ENCODE measurements at places on chromosomes 1 and 21.
A peak's percentile ranks its signal among the peaks of the same experiment; 100 is the strongest.

DNA sequence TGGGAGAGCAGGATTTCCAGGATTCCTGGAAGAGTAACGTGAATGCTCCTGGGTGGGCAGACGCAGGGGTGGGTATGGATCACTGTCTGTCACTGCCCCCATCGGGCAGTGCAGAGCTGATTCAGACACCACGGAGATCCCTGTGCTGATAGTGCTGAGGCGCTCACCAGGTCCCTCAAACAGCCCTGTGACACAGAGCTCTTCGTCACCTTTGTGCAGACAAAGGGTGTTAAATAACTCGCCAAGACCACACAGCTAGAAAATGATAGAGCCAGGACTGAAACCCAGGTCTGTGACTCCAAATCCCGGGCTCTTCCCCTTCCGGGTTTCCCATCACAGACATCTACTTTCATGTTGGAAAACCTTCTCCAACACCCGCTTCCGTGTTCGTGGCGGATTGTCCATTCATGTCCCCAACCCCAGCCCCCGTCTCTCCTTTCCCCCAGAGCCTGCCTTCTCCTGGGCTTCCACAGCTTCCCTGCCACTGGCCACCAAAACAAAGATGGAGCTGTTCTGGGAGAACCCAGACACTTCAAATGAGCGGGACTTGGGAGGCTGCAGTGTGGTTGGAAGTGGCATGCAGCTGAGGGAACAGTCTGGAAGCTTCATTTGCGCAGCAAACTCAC is 2.6 kb downstream of the EFHD2 start:
- DNase-seq, result no peak

GRCh38 chr1:248837781-248838356 is at the start of gene ZNF672:
Gene ZNF672, plus strand, starts transcription at chr1:248838224. Its CDS starts 9,051 bp downstream, at chr1:248847275.
- DNase-seq, result peak; percentile 97

DNA sequence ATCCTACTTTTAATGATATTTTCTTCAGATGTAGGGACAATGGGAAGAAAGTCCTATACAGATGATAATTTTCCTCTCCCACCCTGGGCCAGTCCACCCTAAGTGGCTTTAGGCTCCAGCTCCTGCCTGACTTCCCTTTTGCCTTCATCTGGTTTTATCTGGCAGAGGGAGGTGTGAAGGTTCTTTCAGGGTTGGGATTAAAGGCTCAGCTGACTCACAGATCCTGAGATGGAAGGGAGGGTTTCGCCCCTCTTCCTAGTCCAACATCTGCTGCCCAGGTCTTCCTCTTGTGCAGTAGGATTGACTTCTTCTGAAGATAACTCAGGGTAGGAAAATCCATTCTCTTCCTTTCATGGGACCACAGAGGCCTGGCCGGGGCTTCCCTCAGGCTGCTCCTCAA is 362.4 kb upstream of the KAZN start:
- no peak for DNase-seq

DNA sequence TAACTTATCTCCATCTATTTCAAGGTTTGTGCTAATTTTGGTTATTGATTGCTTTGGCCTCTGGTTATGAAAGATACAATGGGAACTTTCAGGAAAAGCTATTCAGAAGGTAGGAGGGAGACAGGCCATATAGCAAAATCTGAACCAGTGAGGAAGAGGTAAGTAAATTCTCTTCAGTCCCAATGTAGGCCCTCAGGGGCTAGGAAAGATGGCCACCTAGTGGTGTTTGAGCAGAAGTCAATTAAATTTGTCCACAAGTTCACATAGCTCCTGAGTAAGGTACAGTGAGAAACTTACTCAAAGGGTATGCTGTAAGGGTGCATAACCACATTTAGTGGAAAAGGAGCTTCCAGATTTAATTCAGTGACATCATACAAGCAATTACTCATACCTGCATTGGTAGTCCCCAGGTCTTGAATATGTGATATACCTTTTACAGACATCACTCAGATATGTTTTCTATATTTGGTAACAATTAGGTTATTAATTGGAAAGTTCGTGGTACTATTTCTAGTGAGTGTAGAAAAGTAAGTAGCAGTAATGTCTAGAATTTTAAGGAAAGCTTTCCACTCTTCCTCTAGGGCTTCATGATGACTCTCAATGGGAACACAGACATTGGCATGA is 21.4 kb upstream of the FMO1 start:
- no peak for DNase-seq

- no peak for DNase-seq
These were observed 47.1 kb upstream of the SCMH1 start for GRCh38 chr1:41289196-41289595.

GRCh38 chr1:186078245-186078644 is 296.8 kb downstream of the TPR start:
- no peak for DNase-seq

- no peak for DNase-seq
These were observed 228.3 kb downstream of the ST6GALNAC3 start for GRCh38 chr1:76302711-76303339.

DNA sequence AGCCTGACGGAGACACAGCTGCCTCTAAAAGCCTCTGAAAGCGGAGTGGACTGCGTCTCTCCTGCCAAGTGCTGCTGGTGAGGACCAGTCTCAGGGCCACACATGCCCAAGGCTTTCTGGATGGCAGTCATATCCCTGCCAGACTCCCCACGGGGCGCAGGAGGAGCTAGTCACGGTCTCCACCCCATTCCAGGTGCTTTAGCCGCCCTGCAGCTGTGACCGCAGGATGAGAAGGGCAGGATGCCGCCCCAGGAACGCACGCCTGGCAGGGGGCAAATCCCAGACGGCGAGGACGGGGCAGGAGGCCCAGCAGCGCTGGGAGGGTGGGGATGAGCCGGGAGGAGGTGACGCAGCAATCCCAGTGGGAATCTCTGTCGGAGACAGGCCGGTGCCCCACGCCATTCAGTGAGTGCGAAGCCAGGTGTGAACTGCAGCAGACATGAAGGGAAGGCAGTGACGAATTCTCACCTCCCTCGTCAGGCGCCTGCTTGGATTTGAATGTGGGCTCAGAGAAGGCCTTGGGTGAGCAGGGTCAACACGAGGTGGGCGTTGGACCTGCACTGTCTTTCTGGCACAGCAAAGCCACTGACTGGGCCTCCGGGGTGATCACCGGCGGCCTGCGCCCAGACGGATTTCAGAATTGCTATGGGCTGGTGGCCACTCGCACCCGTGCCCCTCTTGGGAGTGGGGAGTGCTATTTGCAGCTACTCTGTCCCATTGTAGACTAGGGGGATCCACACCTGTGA is 38.5 kb upstream of the SLC19A1 start:
- no peak for DNase-seq

- no peak for DNase-seq
These were observed 19.1 kb upstream of the LAMC1 start for GRCh38 chr1:183004141-183004540.

GRCh38 chr1:25140073-25140797 is 92.1 kb downstream of the SYF2 start:
- DNase-seq, result no peak

- no peak for DNase-seq
These were observed at the start of gene TRPM2 for GRCh38 chr21:44353191-44353970. Gene TRPM2, plus strand, starts transcription at chr21:44353621. Its CDS starts 80 bp downstream, at chr21:44353701.

DNA sequence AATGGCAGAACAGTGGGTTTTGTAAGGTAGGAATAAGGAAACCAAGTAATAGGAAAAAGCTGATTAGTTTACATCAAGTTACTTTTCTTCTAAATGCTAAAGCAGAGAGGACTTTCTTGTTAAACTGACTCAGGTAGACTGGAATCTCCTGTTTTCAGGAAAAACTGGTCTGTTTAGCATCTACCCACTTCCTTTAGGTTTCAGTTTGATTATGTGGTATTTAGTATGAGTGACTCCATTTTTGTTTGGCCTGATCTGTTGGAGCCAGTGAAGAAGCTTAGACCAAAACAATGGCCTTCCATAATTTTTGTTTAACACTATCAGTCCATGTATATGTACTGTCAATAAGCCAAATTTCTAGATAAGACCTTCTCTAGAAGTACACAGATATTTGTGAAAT is 88.4 kb downstream of the EPB41 start:
- DNase-seq, result no peak

DNA sequence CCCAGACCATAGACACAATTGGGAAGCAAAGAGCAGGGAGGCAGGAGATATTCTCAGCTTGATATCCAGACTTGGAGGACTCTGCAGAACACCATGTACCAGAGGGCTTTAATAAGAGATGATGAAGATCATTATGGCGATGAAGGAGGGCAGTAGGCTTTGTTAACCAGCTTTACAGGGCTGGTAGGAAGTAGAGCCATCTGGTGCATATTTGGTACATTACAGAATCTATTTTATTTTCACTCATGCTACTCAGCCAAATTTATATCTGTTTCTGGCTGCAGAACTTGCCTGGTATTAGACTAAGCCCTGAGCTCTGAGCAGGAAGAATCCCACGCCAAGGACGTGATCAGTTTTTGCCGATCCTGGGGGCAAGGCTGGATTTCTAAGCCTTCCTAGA is 61.8 kb upstream of the SYT6 start:
- DNase-seq, result no peak

- DNase-seq, result peak; percentile 35
These were observed 1.9 kb downstream of the ITPKB start for GRCh38 chr1:226736908-226737818.

GRCh38 chr1:71106658-71107322 is 26.0 kb upstream of the ZRANB2 start:
- DNase-seq, result no peak

GRCh38 chr1:214475746-214476145 is 75.7 kb downstream of the PTPN14 start:
- no peak for DNase-seq

DNA sequence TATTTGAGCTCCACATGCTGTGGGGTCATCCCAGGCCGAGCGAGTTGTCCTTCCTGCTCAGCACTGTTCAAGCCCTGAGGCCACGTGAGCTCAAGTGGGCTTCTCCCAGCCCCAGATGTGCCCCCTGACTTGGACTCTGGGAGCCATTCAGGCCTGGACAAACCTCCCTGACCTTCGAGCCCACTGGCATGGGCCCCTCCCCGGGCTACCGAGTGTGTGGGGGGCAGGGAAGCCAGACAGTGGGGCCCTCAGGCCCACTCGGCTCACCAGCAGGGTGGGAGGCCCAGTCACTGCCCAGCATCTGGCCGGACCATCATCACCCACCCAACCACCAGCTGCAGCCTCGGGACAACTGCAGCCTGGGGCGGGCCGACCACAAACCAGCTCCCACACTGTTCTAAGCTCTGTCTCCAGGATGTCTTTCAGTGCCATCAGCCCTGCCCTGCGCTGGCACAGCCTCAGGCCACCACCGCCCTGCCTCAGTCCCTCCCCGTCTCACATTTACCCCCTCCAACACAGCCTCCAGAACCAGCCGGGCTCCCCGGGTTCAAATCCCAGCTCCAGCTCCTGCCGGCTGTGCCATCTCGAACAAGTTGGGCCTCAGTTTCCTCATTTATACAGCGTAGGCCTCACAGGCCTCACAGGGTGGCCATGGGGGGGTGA is 20.9 kb upstream of the PLEKHG5 start:
- no peak for DNase-seq

DNA sequence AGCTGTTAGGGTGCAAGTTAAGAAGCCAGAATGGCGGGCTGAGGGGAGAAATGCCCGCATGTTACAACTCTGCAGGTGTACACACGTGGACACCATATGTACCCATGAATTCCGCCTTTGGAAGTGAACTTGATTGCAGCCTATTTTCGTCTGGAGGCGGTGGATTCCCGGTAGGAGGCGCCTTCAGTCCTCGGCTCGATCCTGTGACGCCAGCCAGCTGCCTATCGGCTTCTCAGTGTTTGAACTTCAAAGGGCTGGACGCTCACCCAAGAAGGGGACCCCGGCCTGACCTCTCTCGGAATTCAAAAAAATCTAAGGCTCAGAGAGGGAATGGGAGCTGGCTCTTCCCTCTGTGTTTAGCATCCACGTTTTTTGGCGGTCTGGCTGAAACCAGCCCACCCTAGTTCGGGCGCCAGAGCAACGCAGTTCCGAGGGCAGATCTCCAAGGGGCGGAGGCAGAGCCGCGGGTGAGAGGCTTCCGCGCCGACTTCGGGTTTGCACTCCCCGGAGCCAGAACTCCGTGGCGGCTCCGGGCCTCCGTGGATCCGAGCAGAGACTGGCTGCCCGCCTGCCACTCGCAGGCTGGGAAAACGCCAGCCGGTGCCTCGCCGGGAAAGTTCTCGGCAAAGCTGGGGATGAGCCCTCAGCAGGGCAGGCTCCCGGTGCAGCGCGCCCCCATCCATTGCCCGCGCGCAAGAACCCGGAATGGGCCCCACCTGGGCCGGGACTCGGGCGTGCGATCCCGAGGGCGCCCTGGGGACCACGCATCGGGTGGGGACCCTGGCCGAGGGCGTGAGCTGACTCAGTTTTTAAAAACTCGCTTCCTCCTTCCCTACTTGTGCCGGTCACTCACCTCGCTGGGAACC is 996 bp upstream of the TMEM51 start:
- peak; percentile 60 for DNase-seq

DNA sequence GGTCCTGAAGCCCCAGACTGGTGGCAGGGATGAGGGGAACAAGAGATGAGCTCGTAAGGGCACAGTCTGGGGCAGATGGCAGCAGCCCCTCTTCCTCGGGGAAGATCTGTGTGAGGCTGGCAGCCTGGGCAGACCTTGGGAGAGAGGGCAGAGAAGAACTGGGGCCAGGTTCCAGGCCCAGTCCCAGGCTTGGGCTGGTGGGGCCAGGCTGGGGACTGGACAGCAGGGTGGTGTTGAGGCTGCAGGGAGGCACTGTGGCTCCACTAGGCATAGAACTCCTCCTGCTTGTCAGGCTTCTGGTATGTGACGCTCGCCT is 35.7 kb downstream of the SDC3 start:
- peak; percentile 12 for DNase-seq

DNA sequence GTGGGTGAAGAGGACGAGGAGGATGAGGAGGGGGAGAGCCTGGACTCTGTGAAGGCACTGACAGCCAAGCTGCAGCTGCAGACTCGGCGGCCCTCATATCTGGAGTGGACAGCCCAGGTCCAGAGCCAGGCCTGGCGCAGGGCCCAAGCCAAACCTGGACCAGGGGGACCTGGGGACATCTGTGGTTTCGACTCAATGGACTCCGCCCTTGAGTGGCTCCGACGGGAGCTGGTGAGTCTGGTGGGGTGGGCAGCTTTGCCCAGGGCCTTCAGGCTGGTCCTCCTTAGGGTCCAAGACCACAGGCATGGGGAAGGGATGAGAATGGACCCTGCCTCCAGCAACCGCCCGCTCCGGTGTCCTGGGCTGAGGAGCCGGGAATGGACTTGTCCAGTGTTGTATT is 430 bp downstream of the FAM167B start:
- DNase-seq, result no peak

DNA sequence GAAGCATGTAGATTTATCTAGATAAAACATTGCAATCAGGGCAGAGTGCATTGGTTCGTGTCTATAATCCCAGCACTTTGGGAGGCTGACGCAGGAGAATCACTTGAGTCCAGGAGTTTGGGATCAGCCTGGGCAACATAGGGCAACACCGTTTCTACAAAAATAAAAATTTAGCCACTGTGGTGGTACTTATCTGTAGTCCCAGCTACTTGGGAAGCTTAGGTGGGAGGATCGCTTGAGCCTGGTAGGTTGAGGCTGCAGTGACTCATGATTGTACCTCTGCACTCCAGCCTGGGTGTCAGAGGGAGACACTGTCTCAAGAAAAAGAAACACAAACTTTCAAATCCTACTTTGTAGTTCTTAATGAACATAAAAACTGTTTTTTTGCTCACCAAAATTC is 64.2 kb upstream of the RCC1 start:
- no peak for DNase-seq

GRCh38 chr1:226134170-226135058 is 52.1 kb downstream of the ACBD3 start:
- no peak for DNase-seq

All from NCI-H2227 treated with DMSO at 0.1 percent for 48 hours (cell line).